ENCODE measurements at places on chromosomes 13 and 19.

DNA sequence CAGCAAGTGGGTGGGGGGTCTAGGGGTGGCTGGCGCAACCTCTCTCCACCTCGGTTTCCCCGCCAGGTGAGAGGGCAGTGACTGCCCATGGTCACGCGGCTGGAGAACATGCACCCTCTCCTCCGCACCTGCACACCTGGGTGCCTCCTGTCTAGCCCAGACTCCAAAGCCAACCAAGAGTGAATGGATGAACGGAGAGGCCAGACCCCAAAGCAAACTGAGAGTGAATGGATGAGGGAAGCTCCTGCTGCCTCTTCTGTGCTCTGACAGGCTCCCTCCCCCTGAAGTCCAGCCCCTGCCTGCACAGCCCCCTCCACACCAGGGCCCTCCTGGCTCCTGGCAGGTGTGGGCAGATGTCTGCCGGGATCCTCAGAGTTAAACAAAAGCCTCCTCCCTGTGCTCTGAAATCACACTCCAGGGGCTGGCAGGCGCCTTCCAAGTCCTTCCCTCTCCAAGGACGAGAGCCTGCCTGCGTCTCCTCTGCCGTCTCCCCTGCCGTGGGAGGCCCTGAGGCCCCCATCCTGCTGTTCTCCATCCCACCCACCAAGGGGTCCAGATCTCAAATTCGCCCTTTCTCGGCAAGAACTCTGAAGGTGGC is 2.2 kb downstream of the SBNO2 start:
- DNase-seq = no peak

DNA sequence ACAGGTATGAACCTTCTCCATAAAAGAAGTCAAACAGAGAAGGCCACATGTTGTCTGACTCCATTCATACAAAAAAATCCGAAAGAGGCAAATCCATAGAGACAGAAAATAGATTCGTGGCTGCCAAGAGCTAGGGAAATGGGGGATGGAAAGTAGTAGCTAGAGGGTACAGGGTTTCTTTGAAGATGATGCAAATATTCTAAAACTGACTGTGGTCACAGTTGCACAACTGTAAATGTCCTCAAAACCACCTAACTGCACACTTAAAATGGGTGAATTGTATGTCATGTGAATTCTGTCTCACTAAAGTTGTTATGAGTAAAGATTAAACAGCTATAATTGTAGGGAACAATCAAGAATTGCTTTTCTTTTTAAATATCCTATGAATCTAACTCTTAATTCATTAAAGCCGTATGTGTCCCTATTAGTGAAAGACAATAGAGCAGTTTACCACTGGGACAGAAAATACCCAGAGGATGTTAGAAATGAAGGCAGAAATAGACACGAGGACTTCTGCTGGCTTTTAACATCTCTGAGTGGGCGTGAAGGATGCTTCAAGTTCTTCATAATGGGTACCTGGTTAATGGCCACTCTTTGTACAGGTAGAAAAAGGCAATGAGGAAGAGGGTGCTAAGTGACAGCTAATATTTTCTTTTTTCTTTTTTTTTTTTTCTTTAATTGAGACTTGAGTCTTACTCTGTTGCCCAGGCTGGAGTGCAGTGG is 21.2 kb downstream of the INSR start:
- DNase-seq = no peak

GRCh38 chr19:8640402-8641004 is 10.1 kb downstream of the NFILZ start:
- DNase-seq = no peak

DNA sequence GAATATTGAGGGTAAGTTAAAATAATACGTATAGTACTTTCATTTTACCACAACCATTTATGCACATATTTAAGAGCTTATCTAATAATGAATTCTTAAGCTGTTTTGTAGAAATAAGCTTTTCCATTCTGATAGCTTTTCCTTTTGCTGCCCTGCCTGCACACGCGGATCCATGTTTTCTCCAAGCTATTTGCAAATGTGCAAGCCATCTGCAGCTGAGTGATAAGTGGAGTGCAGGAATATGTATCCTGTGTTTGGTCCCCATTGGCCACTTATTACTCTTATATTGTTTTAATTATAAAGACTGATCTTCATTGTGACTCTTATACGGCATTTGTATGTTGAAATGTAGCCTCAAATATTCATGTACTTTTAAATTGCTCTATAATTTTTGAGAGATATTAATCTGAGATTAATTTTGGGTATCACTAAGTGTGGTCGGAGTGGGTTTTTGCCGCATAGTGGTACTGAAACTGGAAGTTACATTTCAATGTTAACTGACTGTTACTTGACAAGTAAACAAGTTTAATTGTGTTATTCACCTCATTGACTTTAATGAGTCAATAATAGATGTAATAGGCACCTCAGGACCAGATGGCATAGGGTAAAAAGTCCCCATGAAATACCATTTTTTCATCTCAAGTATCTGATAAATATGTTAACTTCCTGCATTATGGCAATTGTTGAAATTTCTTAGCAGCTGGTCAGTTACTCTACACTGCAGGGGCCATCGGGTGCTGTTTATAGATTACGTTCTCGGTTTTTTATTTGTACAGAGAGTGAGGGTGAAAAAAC is 1567.4 kb downstream of the EFNB2 start:
- no peak for DNase-seq

DNA sequence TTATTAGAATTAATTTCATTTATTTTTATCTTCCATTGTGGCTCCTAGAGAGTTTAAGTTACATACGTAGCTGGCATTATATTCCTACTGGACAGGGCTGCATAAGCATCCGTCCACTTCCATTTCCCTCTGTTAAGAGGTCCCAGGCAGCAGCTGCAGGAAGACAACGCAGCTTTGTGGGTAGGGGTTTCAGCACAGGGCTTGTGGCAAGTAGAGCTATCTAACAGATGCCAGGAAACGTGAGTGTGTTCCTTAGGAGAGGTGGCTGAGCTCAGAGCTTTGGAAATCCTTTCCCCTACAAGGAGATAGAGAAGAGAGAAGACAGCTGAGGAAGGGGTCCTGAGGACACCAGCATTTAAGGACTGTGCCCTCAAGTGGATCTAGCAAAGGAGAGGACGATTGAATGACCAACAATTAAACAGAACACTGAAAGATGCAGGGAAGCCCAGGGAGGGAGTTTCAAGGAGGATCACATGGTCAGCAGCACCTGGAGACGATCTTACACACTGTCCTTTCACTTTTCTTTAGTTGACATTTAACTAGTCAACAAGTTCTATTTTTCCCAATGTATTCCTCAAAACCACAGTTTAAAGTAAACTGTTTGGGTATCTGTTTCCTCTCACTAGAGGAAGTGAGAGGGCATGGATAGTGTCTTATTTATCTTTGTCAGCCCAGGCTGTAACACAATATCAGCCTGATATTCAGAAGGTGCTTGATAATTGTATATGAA is 2.3 kb upstream of the N4BP2L1 start:
- DNase-seq = no peak

DNA sequence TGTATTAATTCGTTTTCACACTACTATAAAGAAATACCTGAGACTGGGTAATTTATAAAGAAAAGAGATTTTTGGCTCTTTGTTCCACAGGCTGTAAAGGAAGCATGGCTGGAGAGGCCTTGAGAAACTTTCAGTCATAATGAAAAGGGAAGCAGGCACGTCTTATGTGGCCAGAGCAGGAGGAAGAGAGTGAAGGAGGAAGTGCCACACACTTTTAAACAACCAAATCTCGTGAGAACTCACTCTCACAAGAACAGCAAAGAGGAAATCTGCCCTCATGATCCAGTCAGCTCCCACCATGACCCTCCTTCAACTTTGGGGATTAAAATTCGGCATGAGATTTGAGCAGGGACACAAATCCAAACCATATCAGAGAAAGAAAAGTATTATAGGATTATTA is 1255.9 kb upstream of the MIR17HG start:
- DNase-seq = no peak

- peak; percentile 79 for DNase-seq
Measured at GRCh38 chr19:290372-291005, 714 bp downstream of the PLPP2 start.

DNA sequence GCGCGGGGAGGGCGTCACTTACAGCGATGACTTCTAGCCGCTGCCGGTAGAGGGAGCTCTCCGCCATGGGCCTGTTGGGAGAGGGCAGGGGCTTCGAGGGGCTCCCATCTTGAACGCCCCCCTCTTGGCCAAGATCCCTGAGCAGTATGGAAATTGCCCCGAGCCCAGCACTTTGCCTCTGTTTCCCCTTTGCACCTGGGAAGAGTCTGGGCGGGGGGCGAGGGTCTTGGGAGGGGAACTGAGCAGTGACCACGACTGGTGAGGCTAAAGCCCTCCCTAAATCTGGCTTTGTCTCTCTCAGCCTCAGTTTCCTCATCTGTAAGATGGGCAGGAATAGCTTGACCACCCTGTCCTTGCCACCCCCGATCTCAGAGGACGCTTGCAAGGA is 2.8 kb downstream of the PALM3 start:
- DNase-seq = no peak

- no peak for DNase-seq
Measured at GRCh38 chr13:66659701-66660467, 570.3 kb downstream of the PCDH9 start.

GRCh38 chr19:48398375-48399235 is 5.1 kb downstream of the GRIN2D start:
- no peak for DNase-seq

DNA sequence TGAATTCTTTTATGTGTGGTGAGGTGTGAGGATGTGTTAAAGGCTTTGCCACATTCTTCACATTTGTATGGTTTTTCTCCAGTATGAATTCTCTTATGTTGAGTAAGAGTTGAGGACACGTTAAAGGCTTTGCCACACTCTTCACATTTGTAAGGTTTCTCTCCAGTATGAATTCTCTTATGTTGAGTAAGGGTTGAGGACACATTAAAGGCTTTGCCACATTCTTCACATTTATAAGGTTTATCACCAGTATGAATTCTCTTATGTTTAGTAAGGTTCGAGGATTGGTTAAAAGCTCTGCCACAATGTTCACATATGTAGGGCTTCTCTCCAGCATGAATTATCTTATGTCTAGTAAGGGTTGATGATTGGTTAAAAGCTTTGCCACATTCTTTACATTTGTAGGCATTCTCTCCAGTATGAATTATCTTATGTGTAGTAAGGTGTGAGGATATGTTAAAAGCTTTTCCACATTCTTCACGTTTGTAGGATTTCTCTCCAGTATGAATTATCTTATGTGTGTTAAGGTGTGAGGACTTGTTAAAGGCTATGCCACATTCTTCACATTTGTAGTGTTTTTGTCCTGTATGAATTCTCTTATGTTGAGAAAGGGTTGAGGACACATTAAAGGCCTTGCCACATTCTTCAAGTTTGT is 27.1 kb downstream of the ZNF724 start:
- DNase-seq = no peak

GRCh38 chr13:24221007-24221406 is 60.5 kb downstream of the SPATA13 start:
- DNase-seq = no peak

DNA sequence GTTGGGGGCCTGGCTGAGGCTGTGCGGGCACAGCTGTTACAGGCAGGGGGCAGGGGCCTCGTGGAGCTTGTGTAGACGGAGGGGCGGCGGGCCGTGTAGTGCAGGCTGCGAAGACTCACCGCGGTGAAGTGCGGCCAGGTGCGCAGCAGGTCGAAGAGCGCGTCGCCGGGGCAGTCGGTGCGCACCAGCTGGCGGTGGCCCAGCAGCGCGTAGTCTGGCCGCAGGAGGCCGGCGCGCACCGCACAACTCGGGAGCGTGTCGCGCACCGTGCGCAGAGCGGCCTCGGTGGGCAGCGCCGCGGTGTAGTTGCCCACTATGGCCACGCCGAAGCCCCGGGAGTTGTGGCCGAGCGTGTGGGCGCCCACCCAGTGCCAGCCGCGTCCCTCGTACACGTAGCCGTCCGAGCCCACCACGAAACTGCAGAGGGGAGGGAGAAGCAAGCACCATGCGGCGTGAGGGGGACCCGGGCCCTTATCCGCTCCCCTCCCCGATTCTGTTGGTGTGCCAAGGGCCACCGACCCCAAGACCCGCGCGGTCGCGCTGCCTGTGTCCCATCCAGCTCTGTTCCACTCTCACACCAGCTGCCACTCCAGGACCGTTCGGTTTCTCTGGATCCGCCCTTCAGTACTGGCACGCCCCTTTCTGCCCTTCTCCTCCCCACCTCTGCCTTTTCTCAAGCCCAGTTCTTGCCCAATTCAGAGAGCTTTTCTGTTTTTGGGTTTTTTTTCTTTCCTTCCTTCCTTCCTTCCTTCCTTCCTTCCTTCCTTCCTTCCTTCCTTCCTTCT is 5.4 kb upstream of the RASAL3 start:
- no peak for DNase-seq

DNA sequence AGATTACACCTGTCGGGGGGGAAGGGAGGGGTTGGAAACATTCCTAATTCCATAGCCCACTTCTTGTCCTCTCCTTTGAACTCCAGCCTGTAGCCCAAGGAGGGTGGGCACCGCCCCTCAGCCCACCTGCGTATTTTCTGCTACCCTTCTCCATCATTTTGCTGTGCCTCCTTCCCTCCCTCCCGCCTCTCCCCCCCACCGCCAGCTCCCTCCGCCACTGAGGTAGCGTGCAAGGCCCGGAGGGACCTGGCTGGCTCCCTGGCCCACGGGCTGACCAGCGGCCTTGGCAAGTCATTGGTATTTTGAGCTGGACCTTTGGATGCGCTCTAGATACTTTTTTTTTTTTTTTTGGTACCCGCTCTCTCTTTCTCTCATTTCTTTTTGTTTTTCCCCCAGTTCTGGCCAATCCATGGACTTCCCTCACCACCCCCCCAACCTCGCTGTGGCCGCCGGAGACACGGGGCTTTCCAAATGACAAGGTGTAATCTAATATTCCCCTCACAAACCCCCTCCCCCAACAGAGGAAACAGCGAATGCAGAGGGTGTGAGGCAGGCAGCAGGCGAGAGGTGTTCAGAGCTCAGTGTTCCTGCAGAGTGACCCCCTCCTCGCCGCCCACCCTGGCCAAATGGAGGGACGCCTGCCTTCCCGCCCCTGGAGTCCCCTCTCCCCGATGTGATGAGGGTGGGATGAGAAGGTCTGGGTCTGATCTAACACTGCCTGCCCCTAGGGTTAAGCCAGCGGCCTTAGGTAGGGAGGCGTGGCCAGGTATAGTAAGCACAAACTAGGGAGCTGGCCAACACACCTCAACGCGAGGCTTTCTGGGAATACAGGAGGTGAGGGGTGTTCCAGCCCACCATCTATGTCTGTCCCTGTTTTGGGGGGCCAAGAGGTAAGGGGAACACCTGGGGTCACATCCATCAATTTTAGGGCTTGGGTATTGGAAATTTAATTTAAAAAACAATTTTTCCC is 89.2 kb downstream of the PTPRS start:
- DNase-seq = no peak

DNA sequence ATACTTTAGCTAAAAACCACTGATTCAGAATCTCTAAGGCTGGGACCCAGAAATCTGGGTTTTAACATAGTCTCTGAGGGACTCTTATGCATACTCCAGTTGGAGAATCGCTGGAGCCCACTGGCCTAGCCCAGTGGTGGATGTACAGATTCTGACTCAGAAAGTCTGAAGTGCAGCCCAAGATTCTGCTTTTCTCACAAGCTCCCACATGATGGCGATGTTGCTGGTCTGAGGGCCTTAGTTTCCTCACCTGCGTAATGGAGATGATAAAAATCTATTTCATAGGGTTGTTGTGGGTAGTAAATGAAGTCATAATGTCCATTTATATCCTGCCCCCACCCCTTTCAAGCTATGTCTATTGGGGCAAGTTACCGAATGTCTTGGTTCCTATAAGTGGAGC is 7.7 kb upstream of the CDADC1 start:
- DNase-seq = no peak

Data from caudate nucleus (tissue), 63 donors.